ENCODE measurements at places on chromosomes 4 and X.

DNA sequence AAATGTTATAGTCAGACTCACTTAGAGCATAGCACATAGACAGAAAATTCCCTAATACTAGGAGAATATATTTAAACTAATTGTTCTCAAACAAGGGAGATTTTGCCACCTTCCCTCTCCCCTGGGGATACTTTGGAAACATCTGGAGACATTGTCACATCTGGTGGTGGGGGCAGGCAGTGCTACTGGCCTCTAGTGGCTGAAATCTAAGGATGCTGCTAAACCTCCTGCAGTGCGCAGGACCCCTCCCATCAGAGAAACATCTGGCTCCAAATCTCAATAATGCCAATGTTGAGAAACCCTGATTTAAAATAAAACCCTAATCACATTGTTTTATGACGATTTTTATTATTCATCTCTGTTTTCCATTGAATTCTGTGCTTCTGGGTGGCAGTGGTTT is 244.9 kb downstream of the FRMPD4 start:
- no peak for DNase-seq

DNA sequence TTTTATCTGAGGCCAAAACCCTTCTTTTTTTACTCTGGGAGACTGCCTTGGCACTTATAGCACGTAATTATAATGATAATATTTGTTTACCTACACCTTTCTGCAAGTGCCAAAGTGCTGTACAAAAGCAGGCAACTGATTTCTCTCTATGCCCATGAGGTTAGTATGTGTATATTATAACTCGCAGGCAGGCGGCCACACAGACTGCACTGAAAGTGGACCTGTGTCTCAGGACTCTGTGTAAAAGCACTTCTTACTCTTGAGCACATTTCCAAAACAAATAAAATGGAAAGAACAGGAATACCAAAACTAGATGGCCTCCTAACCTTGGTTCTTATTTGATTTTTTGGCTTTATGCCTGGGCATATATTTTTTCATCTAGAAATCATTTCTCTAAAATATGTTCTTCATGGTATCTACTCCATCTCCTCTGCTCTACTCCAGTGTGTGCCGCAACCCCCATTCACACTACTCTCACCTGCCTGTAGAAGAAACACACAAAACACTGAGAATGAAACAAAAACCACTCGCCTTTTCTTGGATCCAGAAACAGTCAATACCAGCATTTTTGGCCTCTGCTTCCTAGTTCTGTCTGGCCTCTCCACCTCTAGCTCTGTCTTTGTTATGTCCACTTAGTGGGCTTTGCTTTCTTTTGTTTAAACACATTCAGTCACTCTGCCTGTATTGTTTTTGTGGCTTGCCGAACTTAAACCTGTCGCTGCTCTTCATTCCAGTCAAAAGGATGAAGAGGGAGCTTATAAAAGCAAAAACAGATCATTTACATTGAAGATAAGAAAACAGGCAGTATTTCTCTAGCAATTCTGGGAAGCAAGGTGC is 934.5 kb upstream of the TENM3 start:
- DNase-seq = no peak

GRCh38 chrX:136204571-136204970 is 46.6 kb downstream of the MAP7D3 start:
- DNase-seq = peak; percentile 47

GRCh38 chrX:3348191-3348590 is 1.7 kb upstream of the MXRA5 start:
- no peak for DNase-seq

GRCh38 chr4:147461161-147461560 is 19.7 kb upstream of the EDNRA start:
- no peak for DNase-seq

GRCh38 chrX:72620550-72621145 is 48.0 kb upstream of the HDAC8 start:
- peak; percentile 7 for DNase-seq

DNA sequence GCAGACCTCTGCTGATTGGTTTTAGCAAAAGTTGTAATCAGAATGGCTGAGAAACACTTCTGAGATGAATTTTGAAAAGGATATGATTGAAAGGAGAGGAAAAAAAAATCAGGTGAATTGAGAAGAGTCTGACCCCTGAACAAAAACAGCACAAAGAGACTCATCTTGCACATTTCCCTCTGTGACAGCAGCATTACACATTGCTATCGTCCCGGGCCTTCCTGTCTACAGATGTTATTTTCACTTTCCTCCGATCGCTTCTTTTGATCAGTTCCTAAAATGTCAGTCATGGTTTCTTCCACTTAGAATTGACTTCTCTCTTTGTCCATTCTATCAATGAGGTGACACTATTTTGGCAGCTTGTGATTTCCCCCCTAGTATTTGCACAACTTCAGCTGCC is 262.6 kb downstream of the GPC3 start:
- DNase-seq = no peak

GRCh38 chr4:70712150-70712549 is 9.6 kb upstream of the RUFY3 start:
- DNase-seq = no peak

DNA sequence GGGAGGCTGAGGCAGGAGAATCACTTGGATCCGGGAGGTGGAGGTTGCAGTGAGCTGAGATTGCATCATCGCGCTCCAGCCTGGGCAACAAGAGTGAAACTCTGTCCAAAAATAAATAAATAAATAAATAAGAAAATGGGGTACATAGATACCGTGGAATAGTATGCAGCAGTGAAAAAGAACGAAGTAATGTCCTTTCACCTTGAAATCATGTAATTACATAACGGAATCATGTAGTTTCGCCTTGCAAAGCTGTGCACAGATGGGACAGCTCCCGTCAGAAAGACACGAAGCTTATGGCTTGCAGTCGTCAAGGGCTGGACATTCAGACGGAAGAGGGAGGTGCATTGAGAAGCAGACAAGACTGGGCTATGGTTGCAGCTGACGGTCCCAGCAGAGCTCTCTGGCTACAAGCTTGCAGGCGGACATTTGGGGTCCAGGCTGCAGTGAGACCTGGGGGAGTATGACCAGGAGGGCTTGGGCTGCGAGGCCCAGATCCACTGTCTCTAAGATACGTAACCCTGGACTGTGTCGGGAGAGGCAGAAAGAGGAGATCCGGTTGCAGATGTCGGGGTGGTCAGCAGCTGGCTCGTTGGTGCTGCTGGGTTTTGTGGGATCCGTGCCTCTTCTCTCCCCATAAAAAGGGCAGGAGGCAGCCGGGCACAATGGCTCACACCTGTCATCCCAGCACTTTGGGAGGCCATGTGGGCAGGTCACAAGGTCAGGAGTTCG is 6.2 kb upstream of the P2RY8 start:
- no peak for DNase-seq

DNA sequence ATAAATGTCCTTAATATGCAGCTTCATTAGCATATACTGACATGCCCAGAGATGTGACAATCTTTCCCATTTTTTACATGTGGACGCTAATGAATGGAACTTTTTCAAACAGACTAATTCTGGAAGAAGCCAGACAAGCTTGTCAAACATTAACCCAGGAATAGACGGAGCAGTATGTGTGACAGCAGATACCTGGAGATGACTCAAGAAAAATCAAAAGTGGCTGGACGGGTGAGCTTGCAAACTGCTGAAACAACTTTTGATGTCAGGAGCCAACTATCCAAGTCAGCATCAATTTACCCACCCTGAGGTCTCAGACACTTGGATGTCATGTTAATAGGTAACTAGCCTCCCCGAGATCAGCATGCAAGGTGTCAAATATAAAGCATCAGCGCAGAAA is 183.0 kb downstream of the PACRGL start:
- DNase-seq = no peak

- DNase-seq = no peak
Measured at GRCh38 chr4:24764345-24764744, 31.0 kb upstream of the SOD3 start.
